ENCODE measurements at places on chromosomes 13 and 19.

DNA sequence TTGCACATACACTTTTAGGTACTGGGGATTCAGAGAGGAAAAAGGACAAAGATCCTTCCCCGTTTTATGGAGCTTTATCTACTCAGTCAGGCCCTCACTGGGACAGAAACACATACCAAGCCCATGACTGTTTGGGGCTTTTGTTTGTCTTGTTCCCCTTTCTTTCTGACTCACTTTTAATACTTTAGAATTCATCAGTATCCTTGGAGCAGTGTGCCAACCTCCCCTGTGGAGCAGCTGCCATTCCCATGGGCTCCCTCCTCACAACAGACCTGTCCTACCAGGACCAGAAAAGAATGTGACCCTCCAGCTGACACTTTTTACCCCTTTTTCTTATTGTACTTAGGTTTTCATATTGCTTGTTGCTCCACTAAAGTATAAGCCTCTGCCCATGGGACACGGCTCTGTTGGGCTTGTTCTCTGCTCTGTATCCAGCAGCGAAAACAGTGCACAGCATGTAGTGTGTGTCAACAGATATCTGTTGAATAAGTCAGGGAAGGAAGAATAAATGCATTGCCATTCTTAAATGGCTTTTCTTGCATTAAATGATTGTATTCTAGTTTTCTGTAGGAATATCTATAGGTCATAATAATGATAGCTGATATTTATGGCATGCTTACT, 431.1 kb downstream of the EFNB2 start:
- peak; percentile 95 for DNase-seq

DNA sequence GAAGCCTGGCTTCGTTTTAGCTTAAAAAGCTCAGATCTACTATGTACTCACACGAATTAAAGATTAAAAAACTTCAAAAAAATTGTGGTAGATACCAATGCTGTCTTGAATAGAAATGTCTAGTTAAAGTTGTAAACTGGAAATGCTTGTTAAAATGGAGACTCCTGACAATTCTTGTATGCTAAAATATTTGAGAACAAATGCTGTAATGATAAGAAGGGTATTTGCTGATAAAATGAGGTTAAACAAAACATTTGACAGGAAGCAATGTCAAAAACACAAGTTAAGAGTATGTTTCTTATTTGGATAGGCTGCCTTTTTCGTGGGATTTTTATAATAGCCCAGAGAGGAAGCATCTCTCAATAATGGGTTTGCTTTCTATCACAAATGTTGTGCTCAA, 48.0 kb upstream of the POSTN start:
- DNase-seq: no peak

- no peak for DNase-seq
Observed at GRCh38 chr19:48511800-48512503, at the start of gene LMTK3. Gene LMTK3 (minus strand): TSS chr19:48511835. CDS start chr19:48511576, 259 bp downstream.

- DNase-seq: no peak
Observed at GRCh38 chr19:17965370-17966128, 1.4 kb upstream of the KCNN1 start.

DNA sequence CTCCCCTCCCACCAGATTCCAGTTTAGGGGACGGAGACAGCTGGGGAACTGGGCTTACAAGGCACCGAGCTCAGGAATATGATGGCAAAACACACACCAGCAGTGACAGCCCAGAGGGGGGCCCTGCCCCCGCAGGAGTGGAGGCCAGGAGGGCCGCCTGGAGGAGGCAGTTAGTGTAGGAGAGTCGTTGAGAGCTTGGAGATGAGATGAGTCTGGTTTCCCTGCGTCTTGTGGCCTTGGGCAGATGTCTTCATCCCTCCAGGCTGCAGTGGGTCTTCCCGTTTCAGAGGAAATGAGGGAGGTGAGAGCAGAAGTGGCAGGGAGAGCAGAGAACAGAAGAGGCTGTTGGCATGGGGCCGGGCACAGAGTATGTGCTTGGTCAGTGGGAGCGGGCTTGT, 4.9 kb downstream of the CELF5 start:
- no peak for DNase-seq

DNA sequence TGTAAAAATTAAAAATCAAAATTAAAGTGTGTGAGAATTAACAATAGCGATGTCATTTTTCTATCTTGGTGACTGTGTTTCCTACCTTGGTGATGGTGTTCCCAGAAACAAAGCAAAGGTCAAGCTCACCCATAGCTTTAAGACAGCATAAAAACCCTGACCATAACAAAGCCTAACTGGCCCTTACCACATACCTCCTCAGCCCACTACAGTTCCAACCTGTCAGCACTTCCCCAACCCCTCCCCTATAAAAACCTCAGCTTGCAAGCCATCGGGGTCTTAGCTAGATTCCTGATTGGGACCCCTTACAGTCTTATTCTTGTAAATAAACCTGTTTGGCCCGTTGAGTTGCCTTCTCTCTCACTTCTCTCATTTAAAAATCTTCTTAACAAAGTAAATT, 484.4 kb upstream of the PCDH20 start:
- DNase-seq: no peak

- DNase-seq: no peak
Observed at GRCh38 chr13:109939180-109939579, 152.8 kb upstream of the IRS2 start.

DNA sequence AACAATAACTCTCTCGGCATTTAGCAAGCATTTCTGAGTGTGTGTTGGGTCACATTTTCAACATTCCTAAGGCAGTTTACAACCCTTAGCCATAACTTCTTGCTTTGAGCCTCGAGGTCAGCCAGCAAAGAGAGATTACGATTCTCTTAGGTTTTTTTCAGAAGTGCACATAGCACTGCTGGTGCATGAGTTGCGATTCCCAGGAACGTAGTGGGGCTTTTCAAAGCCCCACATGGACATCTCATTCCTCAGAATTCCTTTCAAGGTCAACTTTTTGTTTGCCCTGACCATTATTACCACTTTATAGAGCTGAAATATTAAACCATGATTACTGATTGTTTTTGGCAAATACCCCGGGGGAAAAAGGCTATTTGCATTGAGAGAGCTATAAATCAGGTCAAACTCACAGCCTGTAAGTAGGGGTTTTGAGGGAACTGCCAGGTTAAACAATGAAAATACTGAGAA, 705.3 kb downstream of the GPC5 start:
- no peak for DNase-seq
